Activated CD4-positive, alpha-beta T cell treated with anti-CD3 and anti-CD28 coated beads, Interleukin-2, amount 50 U/mL, for 48 hours (primary cell): ENCODE measurements at places on chromosomes 12 and 14.

DNA sequence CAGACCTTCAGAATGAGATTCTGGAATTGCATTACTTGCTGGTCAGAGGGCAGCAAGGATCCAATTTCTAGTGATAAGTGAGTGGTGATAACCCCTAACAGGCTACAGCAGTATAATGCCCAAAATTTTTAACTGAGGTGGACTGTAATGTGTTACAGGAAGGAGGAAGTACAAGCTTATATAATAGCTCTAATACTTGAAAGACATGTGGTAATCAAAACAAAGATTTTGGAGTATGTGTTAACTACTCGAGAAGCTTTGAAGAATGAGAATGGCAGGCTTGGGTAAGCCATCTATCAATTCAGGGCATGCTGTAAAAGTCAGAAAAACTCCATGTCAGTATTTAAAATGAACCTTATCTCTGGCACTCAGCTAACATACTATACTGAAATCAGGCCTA lies 70.5 kb downstream of the ANKS1B start:
- no peak for DNase-seq

- peak; percentile 46 for DNase-seq
Measured at GRCh38 chr12:55974308-55974730, 441 bp downstream of the RAB5B start.

GRCh38 chr12:21234395-21234794 lies 100.3 kb downstream of the SLCO1A2 start:
- DNase-seq: no peak

- no peak for DNase-seq
Measured at GRCh38 chr14:41548666-41549065, 58.0 kb upstream of the LRFN5 start.

GRCh38 chr12:26651566-26652188 lies 181.3 kb downstream of the ITPR2 start:
- DNase-seq: peak; percentile 60

DNA sequence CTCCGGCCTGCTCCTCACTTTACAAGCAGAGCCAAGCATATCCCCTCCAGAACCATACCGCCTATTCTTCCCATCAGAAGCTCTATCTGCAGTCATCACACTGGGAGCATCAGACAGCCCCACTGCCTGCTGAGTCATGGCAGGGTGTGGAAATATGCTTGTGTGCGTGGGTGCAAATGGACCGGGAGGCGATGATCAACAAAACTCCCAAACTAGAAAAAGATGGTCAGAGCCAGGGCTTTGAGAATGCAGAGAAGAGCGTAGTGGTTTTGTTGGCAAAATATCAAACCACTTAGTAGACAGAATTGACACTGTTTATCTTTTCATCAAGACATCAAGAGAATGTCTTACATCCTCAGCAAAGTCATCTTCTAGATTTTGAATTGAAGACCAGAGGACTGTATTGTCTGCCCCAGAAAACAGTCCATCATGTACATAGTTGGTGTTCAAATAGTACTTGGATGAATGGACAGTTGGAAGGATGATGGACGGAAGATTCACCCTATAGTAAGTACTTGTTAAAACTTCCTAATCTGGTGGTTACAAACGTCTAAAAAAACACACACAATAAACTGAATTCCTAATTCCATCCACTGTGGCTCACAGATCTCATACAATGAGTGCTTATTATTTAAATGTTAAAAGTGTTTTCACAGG lies 54.9 kb downstream of the VWF start:
- DNase-seq: peak; percentile 38

GRCh38 chr14:104929268-104930230 lies 4.9 kb downstream of the PLD4 start:
- DNase-seq: no peak

DNA sequence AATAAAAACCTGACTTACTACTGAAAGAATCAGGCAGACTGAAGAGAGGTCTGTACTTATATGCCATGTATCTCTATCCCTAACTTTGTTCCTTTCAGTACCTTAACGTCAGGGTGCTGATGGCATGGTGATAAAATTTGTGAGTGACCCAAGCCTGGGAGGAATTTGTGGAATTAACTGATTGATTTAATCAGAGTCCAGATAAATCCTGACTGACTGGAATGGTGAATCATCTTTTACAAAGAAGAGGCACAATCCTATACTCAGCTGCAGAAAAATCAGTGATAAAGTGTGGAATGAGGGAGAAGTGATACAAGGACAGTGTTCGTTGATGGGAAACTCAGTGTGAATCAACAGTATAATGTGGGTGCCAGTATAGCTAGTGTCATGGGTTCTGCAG lies 3.7 kb downstream of the TDG start:
- DNase-seq: no peak

DNA sequence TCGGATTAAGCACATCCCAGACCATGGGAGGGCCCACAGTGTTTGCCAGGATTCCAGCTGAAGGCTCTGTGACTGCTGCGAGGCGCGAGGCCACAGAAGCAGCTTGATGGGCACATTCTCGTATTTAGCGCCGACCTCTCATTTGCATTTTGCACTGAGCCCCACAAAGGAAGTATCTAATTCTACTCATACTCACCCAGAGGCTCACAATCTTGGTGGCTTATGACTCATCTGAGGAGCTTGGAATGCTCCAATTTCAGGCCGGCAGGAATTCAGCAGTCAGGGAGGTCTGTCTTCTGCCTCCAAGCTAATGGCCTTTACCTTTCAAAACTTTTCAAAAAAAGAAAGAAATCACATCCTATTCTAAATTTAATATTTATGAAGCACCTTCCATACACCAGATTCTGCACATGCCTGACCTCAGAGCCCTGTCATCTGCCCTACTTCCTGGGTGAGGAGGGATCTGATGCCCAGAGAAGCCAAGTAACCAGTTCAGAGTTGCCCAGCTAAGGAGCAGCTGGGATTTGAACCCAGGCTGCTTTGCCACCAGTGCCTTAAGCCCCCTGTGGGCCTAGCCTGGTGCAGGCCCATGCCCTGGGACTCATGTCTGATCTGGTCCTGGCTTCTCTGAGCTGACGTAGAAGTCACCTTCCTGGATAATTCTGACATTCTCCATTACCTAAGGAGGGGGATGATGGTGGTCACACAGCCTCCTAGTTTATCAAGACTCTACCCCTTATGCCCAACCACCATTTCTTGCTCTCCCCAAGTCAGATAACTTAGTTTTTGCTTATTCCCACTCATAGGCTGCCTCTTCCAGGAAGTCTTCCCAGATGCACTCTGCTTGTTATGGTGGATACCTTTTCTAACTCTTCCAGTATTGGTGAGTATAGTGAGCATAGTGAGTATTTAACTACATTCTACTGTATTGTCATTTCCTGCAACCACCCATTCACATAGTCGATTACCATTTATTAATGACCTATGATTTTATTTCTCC lies 198.9 kb downstream of the RBM19 start:
- no peak for DNase-seq

- DNase-seq: no peak
Measured at GRCh38 chr14:106051796-106052195, 525.4 kb downstream of the TMEM121 start.

GRCh38 chr14:54890788-54891187 lies 11.8 kb downstream of the GCH1 start:
- DNase-seq: no peak

GRCh38 chr12:26666286-26666685 lies 166.7 kb downstream of the ITPR2 start:
- no peak for DNase-seq

DNA sequence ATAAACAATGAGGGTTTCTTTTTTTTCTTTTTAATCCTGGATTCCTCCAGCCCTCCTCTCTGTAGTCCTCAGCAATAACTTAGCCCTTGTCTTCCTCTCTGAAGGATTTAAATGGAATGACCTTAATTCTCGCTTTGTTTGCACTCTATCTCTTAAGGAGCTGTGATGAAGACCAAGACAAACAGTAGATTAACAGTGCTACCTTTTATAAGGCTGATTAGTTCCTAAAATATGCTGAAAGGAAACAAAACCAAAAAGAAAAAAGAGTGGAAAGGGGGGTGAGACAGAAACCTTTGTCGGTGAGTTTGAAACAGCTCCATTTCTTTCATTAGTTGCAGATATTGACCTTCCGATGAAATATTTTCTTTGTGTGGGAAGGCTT lies 38.7 kb upstream of the PTCSC3 start:
- DNase-seq: no peak

DNA sequence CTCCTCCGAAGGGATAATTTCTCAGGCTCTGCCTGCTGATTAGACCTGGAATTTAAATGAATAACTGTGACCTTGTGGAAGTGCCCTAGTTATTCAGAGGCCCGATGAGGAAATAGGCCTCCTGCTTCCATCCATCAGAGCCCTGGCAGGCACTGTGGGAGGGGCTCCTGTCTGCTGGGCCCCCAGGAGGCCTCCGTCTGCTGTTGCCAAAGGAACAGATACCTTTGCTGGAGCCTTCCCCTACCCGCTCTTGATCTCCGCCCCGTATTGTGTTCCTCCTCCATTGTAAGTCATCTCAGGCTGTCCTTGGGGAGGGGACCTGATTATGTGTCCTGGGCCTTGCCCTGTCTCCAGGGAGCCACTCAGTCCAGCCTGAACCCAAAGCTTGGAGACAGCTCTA lies 112.3 kb downstream of the NRXN3 start:
- no peak for DNase-seq

GRCh38 chr12:115511986-115512711 lies 765.3 kb downstream of the MED13L start:
- no peak for DNase-seq

DNA sequence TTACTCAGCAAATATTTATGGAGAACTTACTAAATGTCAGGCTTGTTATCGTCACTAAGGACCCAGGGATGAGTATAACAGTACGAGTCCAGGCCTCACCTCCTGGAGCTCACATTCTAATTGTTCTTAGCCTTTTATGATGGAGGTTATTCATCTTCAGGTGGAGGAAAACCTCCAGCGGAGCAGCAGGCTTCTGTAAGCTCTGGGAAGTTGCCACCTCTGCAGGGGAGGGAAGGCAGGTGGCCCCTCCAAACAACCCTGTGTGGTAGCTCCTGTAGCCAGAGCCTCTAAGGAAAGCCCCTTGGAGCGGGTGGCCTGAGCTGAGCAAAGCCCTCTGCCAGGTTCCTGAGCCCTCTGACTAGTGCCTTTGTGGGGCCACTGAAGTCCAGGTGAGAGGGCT lies 104.1 kb downstream of the SMOC1 start:
- DNase-seq: no peak

DNA sequence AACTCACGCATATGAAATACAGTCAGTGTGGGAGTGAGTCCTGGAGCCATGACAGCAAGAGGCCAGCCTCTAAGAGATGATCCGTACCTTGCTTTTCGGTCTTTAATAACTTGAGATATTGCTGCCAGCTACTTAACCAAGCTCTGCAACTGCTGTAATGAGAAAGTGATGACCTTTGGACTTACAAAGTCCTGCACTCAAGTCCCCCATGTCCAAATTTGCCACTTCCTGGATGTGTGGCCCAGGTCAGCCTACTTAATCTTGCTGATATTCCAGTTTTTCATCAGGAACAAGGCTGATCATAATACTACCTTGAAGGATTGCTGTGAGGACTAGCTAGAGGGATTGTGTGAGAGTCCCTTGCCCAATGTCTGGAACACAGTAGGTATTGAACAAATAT lies 33.8 kb upstream of the DUSP6 start:
- no peak for DNase-seq

- no peak for DNase-seq
Measured at GRCh38 chr14:101895256-101895655, 69.1 kb upstream of the DYNC1H1 start.

DNA sequence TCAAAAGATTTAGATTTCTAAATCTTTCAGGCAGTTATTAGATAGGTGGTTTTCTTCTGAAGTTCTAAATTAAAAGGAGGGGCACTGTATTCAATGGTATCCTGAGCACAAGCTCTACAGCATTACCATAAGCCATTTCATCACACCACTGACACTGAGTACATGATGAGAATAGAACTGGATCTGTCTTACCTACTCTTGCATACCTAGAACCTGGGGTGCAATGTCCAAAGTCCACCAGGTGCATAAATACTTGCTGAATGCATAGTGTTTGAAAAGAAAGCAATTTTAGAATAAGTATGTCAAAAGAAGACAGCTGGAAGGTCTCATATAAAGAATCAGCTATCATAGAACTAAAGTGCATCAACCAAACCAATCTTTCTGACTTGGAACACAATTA lies 85.5 kb upstream of the ACTN1 start:
- DNase-seq: no peak
